ENCODE measurements at places on chromosomes 2 and 18. TPM values are rescaled to one million over a fixed set of nuclear protein-coding genes. Genes with fewer than 3 reads are reported as not detected.

- DNase-seq, result no peak
Measured at GRCh38 chr18:69705987-69706386, 241.7 kb downstream of the CD226 start.

GRCh38 chr2:74499267-74499939 lies at the start of gene LBX2:
TSS of gene LBX2 (minus strand) at chr2:74499603. CDS start at chr2:74499537, 66 bp downstream.
- DNase-seq, result no peak

DNA sequence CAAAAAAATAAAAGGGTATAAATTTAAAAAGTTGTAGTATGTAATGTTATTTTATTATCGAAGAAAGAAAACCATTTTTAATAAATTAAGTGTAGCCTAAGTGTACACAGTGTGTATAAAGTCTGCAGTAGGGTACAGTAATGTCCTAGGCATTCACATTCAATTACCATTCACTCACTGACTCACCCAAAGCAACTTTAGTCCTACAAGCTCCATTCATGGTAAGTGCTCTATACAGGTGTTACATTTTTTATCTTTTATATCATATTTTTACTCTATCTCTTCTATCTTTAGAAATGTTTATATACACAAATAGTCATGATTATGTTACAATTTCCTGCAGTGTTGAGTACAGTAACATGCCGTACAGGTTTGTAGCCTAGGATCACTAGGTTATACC lies 59.5 kb downstream of the RABL2A start:
- DNase-seq, result no peak

The PREPL gene
- 43.4 TPM for total RNA-seq

The ACADL gene
- total RNA-seq, result 41.6 TPM

The RBM43 gene
- 9.4 TPM for total RNA-seq

The TEX44 gene
- not detected for total RNA-seq

The DNER gene
- 0.14 TPM for total RNA-seq

All from upper lobe of right lung (tissue), 1 donor.